ENCODE measurements at places on chromosomes 13 and 19. TPM values are rescaled to one million over a fixed set of nuclear protein-coding genes. Genes with fewer than 3 reads are reported as not detected.

DNA sequence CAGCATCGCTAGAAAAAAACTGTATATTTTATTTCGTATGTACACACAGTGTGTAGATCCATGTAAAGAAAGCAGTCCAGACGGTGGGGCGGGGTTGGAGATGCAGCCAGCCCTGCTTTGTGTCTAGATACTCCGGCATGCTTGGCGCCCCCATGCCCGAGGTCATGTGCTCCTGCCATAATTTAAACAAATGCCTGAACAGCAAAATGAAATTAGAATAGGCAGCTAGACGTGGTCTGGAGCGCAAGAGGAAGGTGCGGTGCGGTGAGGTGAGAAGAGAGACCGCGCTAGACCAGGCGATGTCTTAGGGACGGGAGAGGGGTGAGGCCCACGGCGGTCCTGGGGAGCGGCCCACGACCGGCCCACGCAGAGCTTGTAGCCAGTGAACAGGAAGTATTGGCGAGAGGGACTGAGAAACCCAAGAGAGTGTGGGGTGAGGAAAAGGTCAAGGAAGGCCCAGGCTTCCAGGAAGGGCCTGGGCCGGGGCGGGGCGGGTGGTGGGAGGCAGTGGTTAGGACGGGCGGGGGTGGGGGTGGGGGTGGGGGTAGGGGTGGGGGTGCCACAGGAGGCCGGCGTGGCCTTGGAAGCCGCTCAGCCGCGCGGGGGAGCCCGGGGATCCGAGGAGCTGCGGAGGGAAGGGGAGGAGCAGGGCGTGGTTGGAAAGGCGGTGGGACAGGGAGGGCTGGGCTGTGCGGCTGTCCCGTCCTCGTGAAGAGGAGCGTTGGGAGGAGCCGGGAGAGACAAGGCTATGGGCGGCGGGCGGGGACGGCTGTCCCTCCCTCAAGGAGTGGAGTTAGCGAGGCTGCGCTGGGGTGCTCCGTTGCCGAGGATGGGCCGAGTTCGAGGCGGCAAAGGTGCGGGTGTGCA is 254.7 kb upstream of the SGCG start:
- H3K27ac ChIP-seq: no peak overlapping the region
- no peak overlapping the region for H3K4me3 ChIP-seq
- no peaks in the 10 kb centered on the region for H3K36me3 ChIP-seq
- no peaks in the 10 kb centered on the region for H3K4me1 ChIP-seq
- peak; percentile 92 for DNase-seq
- H3K27me3 ChIP-seq: no peaks in the 10 kb centered on the region

DNA sequence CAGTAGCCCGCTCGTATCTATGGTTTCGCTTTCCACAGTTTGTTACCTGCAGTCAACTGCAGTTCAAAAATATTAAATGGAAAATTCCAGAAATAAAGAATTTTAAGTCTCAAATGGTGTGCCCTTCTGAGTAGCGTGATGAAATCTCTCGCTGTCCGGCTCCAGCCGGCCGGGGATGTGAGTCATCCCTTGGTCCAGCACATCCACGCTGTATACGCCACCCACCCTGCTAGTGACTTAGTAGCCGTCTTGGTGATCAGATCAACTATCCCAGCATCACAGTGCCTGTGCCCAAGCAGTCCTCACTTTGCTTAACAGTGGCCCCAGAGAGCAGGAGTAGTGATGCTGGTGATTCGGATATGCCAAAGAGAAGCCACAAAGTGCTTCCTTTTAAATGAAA is 40.0 kb downstream of the ZNF331 start:
- H3K4me1 ChIP-seq: no peaks in the 10 kb centered on the region
- H3K36me3 ChIP-seq: peaks cover 67% of the 10 kb centered on the region
- no peak for DNase-seq
- H3K27ac ChIP-seq: no peak overlapping the region
- H3K27me3 ChIP-seq: no peaks in the 10 kb centered on the region

- peak overlapping the region; percentile 83 for H3K4me3 ChIP-seq
- H3K4me1 ChIP-seq: peaks cover 4% of the 10 kb centered on the region
- H3K36me3 ChIP-seq: peaks cover 1% of the 10 kb centered on the region
- peak overlapping the region; percentile 11 for H3K27ac ChIP-seq
These were observed 2.7 kb upstream of the CNN1 start for GRCh38 chr19:11535792-11536595.

- H3K27me3 ChIP-seq: no peaks in the 10 kb centered on the region
- no peak overlapping the region for H3K27ac ChIP-seq
- no peaks in the 10 kb centered on the region for H3K36me3 ChIP-seq
- DNase-seq: no peak
- no peak overlapping the region for H3K4me3 ChIP-seq
These were observed 165.2 kb downstream of the DCLK1 start for GRCh38 chr13:35966024-35966423.

OR4F17 gene
- total RNA-seq: not detected

YJEFN3 gene
- 13.3 TPM for total RNA-seq

BEST2 gene
- 0.61 TPM for total RNA-seq

TNFSF9 gene
- total RNA-seq: 3.9 TPM

IGLON5 gene
- total RNA-seq: 40.4 TPM

NAPSA gene
- total RNA-seq: 1.9 TPM

HPN gene
- 47.1 TPM for total RNA-seq

Measured in endodermal cell (in vitro differentiated cells).